ENCODE measurements at places on chromosomes 13 and 19.

GRCh38 chr19:13887517-13887916 is 10.6 kb downstream of the NANOS3 start:
- no peak for DNase-seq

- peak; percentile 77 for DNase-seq
Measured at GRCh38 chr19:29528350-29528945, 2.7 kb downstream of the VSTM2B start.

- DNase-seq: no peak
Measured at GRCh38 chr13:76596216-76596615, 290.0 kb downstream of the KCTD12 start.

DNA sequence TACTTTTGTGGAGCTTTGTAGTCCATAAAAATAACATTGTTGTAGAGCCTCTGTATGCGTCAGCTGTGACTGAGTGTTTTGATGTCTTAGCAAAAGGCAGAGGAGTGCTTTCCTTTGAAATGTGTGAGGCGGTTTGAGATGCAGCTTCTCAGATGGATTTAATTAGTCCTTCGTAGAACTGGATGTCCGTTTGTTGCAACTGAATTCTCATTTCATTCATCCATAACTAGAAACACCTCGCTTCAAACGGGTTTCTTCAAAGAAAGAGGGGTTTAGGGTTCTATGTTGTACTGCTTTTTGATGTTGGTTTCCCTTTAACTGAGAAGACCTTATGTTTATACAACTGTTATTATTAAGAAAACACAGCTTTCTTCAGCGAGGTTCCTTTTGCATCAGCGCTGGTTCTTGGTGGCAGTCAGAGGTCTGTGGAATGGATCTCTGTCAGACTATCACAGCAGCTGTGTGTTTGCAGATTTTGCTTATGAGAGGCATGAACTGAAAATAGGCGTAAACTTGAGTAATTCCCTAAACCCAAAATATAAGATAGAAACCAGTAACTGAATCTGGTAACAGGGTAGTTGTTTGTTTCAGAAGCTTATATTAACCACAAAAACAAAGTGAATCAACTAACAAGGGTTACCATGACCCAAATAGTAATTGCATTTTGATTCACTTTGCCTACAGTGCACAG is 194.4 kb downstream of the GGACT start:
- no peak for DNase-seq

DNA sequence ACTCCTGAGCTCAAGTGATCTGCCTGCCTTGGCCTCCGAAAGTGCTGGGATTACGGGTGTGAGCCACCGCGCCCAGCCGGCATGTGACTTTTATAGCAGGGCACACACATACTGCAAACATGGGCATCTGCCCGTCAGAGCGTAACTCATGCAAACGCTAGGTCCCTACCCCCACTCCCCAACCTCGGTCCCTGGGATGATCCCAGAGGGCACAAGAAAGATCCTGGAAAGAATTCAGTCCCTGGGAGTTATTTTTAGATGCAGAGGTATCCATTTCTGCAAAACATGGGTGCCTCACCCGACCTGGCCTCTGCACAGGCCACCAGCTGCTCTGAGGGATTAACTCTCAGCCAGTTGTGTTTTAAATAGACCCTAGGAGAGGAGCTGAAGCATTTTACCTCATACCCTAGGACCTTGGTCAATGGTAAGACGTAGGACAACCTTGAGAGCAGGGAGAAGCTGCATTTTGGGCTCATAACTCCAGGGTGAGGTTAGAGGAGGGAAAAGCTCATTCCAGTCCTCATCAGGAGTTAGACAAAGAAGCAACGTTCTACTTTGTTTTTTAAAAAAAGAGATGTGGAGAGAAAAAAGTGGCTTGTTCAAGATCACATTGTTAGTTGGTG is 10.8 kb downstream of the TMEM38A start:
- no peak for DNase-seq

- peak; percentile 73 for DNase-seq
Measured at GRCh38 chr19:19627621-19628500, at the start of gene LPAR2. TSS of gene LPAR2 (minus strand) at chr19:19628220. CDS start at chr19:19627275, 945 bp downstream.

DNA sequence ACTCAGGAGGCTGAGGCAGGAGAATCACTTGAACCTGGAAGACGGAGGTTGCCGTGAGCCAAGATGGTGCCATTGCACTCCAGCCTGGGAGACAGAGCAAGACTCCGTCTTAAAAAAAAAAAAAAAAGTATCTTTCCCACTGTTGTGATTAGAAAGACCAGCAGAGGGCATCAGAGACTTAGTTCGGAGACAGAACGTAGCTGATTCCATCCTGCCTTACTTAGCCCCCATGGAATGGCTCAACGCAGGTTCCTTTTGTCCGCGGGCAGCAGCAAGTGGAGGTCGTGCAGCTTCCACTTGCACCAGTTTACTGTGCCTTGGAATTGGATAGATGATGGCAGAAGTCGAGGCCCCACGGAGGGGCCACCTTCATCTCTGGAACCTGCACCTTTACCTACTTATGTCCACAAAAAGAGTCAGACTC is 8.1 kb downstream of the TIMM29 start:
- no peak for DNase-seq

GRCh38 chr13:52905701-52906100 is 57.3 kb upstream of the PCDH8 start:
- DNase-seq: no peak

DNA sequence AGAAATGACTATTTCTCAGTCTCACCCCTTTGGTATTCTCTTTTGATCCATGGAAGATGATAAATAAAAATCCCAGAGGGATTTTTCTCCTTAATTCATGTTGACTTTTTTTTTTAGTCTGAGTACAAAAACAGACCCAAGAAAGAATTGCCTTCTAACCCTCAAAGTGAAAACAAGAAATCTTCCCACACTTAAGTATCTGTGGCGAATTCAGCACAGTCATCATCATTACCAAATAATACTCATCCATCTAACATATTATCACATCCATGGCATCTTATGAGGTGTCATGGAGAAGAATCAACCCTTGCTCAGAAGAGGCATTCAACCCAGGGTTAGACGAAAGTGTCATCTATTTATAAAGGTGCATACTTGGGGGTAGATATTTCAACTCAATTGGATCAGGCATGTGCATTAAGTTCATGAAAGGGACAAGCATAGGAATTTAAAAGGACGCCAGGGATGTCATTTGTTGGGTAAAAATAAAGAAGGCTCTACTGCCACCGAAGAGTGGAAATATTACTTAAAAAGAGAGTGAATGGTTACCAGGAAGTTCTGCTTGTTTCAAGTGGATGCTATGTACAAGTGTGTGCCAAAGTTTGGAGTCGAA is 101.9 kb downstream of the FLT1 start:
- no peak for DNase-seq

DNA sequence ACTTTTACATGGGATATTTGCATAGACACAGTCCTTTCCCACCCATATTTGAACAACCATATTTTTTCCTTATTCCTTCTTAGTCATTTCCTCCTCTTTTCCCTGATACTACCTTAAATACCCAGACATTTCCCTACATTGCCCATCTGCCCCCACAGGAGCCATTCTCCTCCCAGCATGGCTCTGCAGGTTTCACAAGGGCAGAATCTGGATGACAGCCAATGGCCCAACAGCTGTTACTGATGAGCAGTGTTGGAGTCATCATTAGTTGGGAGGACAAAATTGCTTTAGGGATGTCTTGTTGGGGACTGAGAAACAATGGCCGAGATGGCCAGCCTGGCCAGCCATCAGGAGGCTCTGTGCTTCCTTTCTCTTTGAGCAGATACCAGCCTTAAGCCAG is 209.5 kb downstream of the KLF5 start:
- DNase-seq: no peak

- no peak for DNase-seq
Measured at GRCh38 chr13:113959198-113959597, 14.7 kb downstream of the C13orf46 start.

GRCh38 chr19:29215322-29215845 is 2.4 kb upstream of the UQCRFS1 start:
- no peak for DNase-seq

GRCh38 chr13:77893066-77893465 is 25.6 kb downstream of the EDNRB start:
- DNase-seq: no peak

DNA sequence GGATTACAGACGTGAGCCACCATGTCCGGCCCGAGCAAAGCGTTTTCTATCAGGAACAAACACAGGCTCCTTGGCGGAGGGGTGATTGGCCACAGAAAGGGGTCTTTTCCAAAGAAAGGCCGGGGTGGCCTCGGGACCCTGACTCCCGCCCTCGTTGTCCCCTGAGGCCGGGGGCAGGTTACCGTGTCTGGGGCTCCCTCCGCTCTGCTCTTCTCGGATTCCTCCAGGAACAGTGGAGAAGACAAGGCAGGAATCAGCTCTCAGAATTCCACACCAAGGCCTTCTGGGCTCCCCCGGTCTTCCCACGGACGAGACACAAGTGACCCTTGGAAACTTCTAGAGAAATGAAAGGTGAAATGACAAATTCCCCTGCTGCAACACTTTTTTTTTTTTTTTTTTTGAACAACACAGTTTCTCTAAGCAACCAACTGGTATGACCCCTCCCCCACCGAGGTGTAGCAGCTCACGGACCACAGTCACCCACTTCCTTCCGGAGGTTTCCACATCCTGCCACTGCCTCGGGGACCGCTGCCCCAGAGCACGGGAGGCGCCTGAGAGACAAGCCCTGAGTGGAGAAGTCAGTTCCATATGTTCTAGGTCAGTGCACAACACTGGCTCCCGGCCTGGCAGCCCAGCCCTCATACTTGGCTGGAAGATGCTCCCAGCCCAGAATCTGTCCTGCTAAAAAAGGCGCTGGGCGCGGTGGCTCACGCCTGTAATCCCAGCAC is 11.0 kb downstream of the MOB3A start:
- DNase-seq: no peak

GRCh38 chr13:111252446-111253364 is 67.7 kb upstream of the TEX29 start:
- DNase-seq: no peak

DNA sequence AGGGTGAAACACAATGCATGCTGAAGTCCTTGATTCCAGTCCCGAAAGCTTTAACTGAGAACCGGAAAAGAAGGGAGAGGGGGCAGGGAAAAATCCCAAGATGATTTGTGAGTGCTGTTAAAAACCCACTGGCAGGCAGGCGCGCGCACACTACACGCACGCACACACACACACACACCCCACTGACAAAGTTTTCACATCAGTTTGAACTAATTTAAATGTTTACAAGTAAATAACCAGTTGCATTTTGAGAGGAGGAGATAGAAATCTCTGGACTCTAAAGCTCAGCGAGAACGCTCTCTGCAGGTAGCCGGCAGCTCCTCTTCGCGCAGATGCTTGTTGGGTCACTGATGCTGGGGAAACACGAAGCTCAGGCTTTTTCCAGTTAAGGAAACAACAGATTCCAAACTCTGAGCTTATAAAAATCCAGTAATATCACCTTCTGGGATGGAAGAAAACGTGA is 818 bp upstream of the SLITRK1 start:
- no peak for DNase-seq

GRCh38 chr19:45469945-45470761 is 2.4 kb downstream of the FOSB start:
- no peak for DNase-seq

- no peak for DNase-seq
Measured at GRCh38 chr19:30631033-30631370, 258.8 kb downstream of the ZNF536 start.

GRCh38 chr19:51122112-51122981 is 2.4 kb upstream of the SIGLEC9 start:
- no peak for DNase-seq

- DNase-seq: peak; percentile 93
Measured at GRCh38 chr19:35935911-35936737, at the start of gene LRFN3. TSS of gene LRFN3 (plus strand) at chr19:35936374. CDS start at chr19:35939426, 3,052 bp downstream.

- no peak for DNase-seq
Measured at GRCh38 chr19:2321565-2322283, 6.7 kb downstream of the LSM7 start.

DNA sequence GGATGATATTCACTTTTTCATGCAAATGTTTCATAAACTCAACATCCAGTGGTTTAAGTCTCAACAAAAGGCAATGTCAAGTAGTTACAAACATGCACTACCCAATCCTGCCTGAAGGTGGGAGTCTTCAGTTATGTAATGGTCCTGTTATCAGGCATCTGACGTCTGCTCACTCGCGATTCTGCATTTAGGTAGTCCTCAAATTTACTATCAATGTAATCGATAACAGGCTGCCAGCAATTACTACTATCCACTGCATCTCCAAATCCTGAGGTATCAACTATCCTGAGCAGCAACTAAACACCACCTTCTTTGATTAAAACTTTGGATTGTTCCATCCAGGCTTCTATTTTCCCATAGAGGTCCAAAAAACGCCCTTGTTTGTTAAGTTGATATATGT is 51.2 kb downstream of the NLRP12 start:
- DNase-seq: no peak

DNA sequence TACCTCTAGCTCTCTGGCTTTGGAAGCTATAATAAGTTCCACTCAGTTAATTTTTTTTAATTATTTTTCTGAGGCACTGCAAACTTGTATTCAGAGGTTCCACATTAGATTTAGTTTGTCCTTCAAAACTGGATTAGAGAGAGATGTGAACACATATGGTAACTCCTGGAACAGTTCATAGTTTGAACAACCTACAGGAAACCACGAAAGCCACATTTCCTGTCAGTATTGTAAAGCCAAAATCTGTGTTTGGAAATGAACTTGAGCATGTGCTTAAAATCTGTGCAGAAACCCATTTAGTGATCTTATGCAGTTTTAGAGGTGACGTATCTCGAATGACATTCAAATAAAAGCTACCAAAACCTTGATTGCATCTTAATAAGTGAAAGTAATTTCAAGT is 1952.0 kb downstream of the OLFM4 start:
- DNase-seq: no peak

GRCh38 chr19:843836-844545 is 3.2 kb downstream of the PRTN3 start:
- DNase-seq: no peak

GRCh38 chr13:47008318-47008717 is 111.5 kb upstream of the HTR2A start:
- no peak for DNase-seq

DNA sequence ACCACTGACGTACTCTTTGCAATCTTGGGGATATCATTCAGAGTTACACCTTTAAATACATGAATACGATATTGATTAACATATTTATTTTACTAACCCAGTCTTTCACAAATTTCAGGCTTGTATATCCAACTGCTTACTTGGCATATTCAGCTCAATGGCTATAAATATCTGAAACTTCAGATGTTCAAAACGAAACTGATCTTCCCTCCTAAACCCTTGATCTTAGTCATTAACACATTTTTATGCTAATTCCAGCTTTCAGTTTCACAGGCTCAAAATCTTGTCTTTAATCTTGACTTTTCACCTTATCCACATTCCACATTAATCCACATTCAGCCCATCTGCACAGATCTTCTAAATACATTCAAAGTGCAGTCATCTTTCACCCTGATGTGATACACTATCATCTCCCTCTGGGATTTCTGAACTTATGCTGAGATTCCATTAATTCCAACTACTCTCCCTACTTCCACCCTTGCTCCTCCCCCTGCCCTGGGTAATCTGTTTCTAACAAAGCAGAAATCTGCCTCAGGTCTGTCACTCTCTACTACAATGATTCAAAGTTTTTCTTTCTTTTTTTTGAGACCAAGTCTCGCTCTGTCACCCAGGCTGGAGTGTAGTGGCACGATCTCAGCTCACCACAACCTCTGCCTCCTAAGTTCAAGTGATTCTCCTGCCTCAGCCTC is 387.2 kb downstream of the GPC5 start:
- DNase-seq: peak; percentile 13

- DNase-seq: no peak
Measured at GRCh38 chr19:31330237-31330636, 19.0 kb downstream of the TSHZ3 start.
